ENCODE measurements at places on chromosomes 2 and 18. TPM values are rescaled to one million over a fixed set of nuclear protein-coding genes. Genes with fewer than 3 reads are reported as not detected.

The UPP2 gene
- total RNA-seq: not detected

The SLC19A3 gene
- 1.0 TPM for total RNA-seq

The SOCS6 gene
- 7.8 TPM for total RNA-seq

The CAPN14 gene
- total RNA-seq: 1.6 TPM

The SLC23A3 gene
- total RNA-seq: 0.07 TPM

DNA sequence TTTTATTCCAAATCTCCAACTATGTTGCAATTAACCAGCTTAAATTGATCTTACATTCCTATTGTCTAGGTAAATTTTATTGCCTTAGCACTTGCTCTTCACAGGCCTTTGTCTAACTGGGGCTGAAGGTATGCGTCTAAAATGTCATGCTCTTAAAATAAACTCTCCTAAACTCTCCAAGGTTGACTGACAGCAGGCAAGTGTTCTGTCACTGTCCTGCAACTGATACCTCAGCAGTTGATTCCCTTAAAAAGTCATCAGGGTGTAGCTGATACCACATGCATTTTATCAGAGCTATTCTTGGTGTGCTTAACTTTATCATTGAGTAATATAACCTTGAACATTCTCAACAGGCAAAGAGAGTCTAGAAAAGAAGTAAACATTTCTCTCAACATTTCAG is 680 bp downstream of the TTN start:
- no peak for DNase-seq

GRCh38 chr2:175152242-175152641 is 15.8 kb downstream of the ATF2 start:
- DNase-seq: no peak

DNA sequence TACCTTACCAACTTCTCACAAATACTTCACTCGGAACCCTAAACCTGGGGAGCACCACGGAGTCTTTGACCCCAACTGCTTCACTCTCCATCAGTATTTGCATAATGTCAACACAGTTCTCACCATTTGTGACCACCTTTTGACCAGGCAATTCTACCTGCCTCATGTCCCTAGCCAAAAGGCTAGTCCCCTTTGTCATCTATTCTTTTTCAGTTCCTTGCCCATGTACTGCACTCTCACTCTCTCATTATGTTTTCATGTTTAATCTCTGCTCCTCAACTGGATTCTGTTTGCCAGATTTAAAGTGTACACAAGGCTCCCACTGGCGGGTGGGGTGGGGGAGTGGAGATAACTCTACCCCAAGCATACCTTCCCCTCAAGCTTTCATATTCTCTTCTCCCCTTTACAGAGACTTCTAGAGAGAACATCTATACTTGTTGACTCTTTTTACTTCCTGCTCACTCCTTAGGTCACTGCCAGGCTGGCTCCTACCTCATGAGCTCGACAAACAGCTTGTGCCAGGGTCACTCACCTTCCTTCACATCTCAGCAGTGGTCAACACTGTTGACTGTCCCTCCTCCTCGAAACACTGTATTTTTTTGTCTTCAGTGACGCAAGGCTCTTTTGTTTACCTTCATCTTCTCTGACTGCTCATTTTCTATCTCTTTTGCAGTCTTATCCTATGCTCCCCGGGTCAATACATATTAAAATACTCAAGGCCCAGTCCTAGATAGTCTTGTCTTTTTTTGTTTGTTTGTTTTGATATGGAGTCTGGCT is 88.7 kb upstream of the MAP4K3 start:
- DNase-seq: no peak

DNA sequence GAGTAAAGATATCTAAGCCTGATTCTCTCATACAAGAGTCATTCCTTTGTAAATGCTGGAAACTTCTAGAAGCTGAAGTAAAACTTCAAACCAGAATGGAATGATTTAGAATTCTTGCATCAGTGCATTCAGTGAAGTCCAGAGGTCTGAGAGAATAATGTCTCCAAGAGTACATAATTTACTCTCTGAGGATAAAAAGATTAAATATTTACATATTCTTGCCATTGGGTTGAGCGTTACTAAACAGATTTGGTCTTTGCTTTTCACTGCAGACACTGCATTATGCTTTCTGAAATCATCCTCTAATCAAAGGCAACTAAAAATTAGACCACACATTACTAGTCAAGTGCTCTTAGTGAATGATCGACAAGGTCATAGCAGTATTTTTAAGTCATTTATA is 26.5 kb upstream of the KANSL1L start:
- no peak for DNase-seq

DNA sequence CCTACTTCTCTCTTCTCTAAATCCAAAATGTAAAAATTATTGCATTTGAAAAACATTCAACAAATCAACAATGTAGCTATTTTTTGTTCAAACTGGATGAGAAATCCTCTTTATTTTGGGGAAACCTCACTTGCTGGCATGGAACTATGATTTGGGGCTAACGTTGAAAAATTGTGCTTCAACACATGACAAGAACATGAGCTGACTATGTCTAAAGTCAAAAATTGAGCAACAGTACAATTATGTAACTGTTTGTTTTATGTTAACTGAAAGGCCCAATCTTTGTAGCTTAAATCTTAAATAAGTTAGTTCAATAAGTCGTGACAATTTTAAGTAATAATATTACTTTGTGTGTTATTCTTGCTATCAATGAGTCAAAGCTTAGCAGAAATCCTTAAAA is 67.3 kb downstream of the TMEFF2 start:
- DNase-seq: no peak

DNA sequence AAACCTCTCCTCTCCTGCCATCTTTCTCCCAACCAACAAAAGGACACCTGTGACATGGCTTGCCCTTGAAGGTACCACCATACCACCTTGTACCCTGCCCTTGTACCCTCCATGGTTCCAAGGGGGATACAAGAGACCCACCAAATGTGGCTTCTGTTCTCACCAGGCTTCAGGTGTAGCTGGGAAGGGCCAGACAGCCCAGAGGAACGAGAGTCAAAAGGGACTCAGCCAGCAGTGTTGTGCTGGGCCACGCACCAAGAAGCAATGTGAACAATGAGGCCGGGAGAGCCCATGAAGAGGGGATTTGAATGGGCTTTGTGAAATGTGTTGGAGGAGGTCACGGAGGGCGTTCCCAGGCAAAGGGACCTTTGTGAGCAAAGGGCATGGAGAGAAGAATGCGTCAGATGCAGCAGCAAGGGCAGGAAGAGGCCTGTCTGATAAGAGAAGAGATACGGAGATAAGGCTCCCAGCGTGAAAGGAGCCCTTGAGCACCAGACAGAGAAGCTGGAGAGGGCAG is 48.6 kb downstream of the PLB1 start:
- DNase-seq: no peak

- no peak for DNase-seq
Observed at GRCh38 chr2:73952499-73953446, 26.1 kb downstream of the DGUOK start.

- DNase-seq: no peak
Observed at GRCh38 chr2:181900007-181900651, 8.6 kb downstream of the ITPRID2 start.
